ENCODE measurements at places on chromosomes 11 and 22. TPM values are rescaled to one million over a fixed set of nuclear protein-coding genes. Genes with fewer than 3 reads are reported as not detected.

The SELENOM gene
- 88.8 TPM for total RNA-seq

GRCh38 chr22:37739611-37740049, 42.8 kb downstream of the TRIOBP start:
- no peaks in the 10 kb centered on the region for H3K27me3 ChIP-seq
- no peaks in the 10 kb centered on the region for H3K36me3 ChIP-seq
- H3K4me1 ChIP-seq: peaks cover 17% of the 10 kb centered on the region
- H3K4me3 ChIP-seq: no peak overlapping the region

The LDHAL6A gene
- total RNA-seq: not detected

DNA sequence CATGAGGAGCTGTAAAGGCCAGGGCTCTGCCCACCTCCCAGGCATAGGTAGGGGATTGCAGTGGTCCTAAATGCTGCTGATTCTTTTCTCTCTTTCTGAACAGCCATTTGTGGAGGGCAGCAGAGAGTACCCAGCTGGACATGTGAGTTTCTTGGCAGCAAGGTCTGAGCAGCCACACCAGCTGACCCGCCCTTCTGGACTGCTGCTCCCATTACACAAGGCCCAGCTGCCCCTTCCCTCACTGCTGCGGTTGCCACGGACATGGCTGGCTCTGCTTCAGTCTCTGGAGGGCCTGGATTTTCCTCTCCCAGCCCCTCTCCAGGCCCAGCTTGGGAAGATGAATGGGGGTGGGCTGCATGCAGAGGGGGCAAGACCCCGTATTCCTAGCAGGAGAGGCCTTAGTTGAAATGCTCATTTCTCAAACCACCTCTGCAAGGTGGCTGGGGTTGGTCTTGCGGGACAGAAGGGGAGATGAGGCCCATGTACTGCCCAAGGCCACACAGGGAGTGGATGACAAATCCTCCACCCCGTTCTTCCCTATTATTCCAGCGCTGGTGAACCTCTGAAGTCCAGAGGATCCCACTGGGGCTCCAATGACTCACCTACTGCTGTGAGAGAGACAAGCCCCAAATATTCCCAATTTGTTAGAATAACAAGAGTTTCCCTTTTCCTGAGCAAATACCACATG, 4.6 kb downstream of the LGALS12 start:
- no peaks in the 10 kb centered on the region for H3K36me3 ChIP-seq
- no peaks in the 10 kb centered on the region for H3K27me3 ChIP-seq
- H3K4me1 ChIP-seq: no peaks in the 10 kb centered on the region

- no peaks in the 10 kb centered on the region for H3K4me1 ChIP-seq
- H3K27me3 ChIP-seq: no peaks in the 10 kb centered on the region
- no peak overlapping the region for H3K27ac ChIP-seq
- no peak overlapping the region for H3K4me3 ChIP-seq
These were observed 25.5 kb upstream of the CREB3L1 start for GRCh38 chr11:46251954-46252353.

DNA sequence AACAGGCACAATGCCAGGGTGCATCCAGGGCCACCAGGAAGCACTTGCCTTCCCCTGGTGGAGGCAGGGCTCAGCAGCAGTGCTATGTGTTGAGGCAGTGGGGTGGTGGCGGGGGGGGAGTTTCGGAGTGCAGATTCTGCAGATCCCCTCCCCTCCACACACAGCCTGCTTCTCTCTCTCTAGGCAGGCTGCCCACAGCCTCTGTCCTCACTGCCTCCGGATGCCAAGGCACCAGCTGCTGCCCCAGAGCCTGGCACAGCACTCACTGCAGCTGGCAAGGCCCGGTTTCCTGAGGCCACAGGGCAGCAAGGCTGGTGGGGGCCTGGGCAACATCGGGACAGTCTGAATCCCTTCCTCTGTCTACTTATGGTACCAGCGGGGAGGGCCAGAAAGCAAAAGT, 35.8 kb downstream of the NRXN2 start:
- H3K4me1 ChIP-seq: no peaks in the 10 kb centered on the region
- H3K36me3 ChIP-seq: no peaks in the 10 kb centered on the region
- no peak overlapping the region for H3K4me3 ChIP-seq
- H3K27me3 ChIP-seq: peaks cover 19% of the 10 kb centered on the region
- H3K27ac ChIP-seq: no peak overlapping the region

- H3K4me1 ChIP-seq: peaks cover 10% of the 10 kb centered on the region
- no peak for DNase-seq
- no peaks in the 10 kb centered on the region for H3K27me3 ChIP-seq
- no peak overlapping the region for H3K27ac ChIP-seq
These were observed 4.7 kb downstream of the GUCD1 start for GRCh38 chr22:24550028-24550901.

The KIAA1671 gene
- 18.7 TPM for total RNA-seq

GRCh38 chr22:39482768-39483167, 19.3 kb upstream of the MIEF1 start:
- DNase-seq: no peak
- no peak overlapping the region for H3K4me3 ChIP-seq
- H3K27ac ChIP-seq: no peak overlapping the region
- H3K27me3 ChIP-seq: no peaks in the 10 kb centered on the region

DNA sequence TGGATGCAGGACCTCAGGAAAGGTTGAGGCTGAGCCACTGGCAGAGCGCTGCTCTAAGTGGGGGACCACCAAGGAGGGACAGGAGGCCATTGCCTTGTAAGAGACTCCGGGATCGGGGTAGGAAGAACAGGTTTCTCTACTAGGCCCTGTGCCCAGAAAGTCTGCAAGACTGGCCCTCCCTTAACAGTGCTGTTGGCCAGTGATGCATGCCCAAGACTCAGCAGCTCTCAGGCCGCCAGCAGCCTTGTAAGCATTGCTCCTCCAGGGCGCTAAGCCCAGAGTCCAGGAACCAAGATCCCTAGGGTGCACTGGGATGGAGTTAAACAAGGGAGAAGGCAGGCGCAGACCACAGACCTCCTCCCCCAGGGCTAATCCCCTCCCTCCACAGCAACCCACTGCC, 39.3 kb upstream of the PANX1 start:
- H3K4me1 ChIP-seq: no peaks in the 10 kb centered on the region
- DNase-seq: no peak
- H3K36me3 ChIP-seq: no peaks in the 10 kb centered on the region
- no peak overlapping the region for H3K4me3 ChIP-seq

DNA sequence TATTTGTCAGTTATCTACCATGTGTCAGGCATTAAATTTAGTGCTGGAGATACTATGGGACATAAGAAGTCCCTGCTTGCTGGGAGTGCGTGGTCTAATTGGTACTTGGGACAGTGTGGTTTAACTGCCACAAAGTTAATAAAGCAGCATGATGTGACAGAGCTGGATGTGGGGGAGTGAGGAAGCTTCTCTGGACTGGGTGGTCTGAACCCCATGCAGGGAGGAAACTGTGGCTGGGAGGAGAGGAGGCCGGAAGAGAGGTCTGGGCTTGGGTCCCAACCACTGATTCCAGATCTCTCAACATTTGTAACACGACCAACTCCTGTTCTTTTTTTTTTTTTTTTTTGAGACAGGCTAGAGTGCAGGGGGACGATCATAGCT, 37.1 kb downstream of the ST3GAL4 start:
- DNase-seq: peak; percentile 73
- no peak overlapping the region for H3K27ac ChIP-seq
- H3K27me3 ChIP-seq: no peaks in the 10 kb centered on the region
- no peak overlapping the region for H3K4me3 ChIP-seq
- H3K36me3 ChIP-seq: no peaks in the 10 kb centered on the region

The GPR83 gene
- total RNA-seq: 0.15 TPM

GRCh38 chr11:131278472-131278871, 91.9 kb upstream of the NTM start:
- no peak overlapping the region for H3K27ac ChIP-seq
- no peaks in the 10 kb centered on the region for H3K27me3 ChIP-seq
- DNase-seq: no peak
- H3K4me1 ChIP-seq: peaks cover 5% of the 10 kb centered on the region

GRCh38 chr11:74203966-74204365, 32.9 kb downstream of the PPME1 start:
- H3K27me3 ChIP-seq: no peaks in the 10 kb centered on the region
- no peak overlapping the region for H3K27ac ChIP-seq
- H3K4me1 ChIP-seq: no peaks in the 10 kb centered on the region
- H3K4me3 ChIP-seq: no peak overlapping the region
- peaks cover 34% of the 10 kb centered on the region for H3K36me3 ChIP-seq

GRCh38 chr11:47788181-47788580, 21.0 kb upstream of the FNBP4 start:
- DNase-seq: no peak
- no peak overlapping the region for H3K27ac ChIP-seq
- peaks cover 12% of the 10 kb centered on the region for H3K4me1 ChIP-seq
- no peak overlapping the region for H3K4me3 ChIP-seq
- no peaks in the 10 kb centered on the region for H3K27me3 ChIP-seq

DNA sequence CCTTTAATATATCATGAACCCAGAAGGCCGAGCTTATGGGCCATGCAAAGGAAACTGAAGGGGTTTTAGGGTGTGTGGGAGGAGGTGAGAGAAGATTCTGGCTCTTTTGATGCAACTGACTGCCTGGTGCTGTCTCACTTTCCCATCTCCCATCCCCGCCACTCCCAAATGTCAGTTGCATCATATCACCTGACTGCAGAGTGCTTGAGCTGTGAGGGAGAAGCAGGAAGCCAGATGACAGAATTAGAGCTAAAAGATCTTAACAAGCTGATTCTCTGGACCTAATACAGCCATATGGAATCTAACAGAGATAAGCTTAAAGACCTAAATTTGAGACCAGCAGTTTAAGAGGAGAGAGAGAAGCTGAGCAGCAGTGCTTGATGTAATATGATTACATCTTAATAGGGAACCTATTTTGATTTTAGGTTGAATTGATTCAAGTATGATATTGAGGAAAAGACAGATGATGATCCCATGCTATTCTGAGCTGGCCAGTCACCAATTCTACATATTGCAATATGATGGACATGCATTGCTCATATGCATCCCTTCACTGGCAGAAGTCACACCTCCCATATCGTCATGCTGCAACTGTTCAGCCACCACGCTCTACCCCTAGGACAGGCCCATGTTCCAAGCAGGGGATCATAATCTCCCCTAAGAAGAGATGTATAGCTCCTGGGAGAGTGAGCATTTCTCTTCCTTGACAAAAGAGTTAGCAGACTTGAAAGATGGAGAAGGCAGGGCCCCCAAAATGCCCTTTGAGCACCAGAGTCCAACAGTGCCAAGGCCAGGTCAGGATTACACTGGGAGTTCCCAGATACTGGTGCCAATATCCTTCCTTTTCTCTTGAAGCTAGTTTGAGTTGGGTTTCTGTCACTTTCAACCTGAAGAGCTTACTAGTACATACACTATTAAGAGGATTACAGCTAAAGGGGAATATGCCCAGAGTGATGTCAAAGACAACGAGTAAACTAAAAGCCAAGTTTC, 44.9 kb downstream of the PLEKHA7 start:
- no peaks in the 10 kb centered on the region for H3K27me3 ChIP-seq
- H3K36me3 ChIP-seq: no peaks in the 10 kb centered on the region
- no peak overlapping the region for H3K4me3 ChIP-seq
- DNase-seq: no peak
- H3K27ac ChIP-seq: no peak overlapping the region
- H3K4me1 ChIP-seq: peaks cover 6% of the 10 kb centered on the region

DNA sequence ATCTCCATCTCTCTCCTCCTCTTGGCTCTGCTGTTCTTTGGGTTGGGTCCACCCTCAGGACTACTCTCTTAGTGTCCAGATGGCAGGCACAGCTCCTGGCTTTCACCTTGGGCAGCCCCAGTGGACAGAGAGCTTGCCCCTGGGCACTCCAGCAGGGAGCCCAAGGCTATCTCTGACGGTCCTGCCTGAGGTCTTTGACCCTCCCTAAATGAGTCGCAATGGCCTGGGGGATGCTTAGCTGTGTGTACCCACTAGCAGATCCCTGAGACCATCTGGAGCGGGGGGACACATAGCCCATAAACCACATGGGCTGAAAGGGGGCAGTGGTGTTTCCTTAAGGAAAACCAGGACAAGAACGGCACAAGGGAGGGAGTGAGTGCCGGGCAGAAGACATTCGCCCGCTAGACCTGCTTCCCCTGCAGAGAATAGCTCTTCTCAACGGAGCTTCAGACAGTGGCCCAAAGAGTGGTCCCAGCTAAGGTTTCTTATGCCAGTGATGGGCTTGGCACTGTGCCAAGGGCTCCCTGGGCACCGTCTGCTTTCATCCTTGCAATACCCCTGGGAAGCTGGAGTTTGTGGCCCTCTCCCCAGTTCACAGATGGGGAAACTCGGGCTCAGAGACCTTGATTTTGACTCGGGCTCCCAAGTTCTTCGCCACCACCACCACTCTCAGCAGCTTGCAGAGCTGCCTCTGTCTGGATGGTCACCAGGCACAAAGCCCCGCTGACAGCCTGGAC, 53.9 kb upstream of the ANO1 start:
- no peaks in the 10 kb centered on the region for H3K36me3 ChIP-seq
- no peak for DNase-seq
- H3K27ac ChIP-seq: no peak overlapping the region
- no peaks in the 10 kb centered on the region for H3K4me1 ChIP-seq
- no peaks in the 10 kb centered on the region for H3K27me3 ChIP-seq
- no peak overlapping the region for H3K4me3 ChIP-seq

The LRRC10B gene
- total RNA-seq: 0.60 TPM

The TSGA10IP gene
- not detected for total RNA-seq

The SYT12 gene
- 0.21 TPM for total RNA-seq

The KRTAP5-2 gene
- total RNA-seq: not detected

- no peak for DNase-seq
- H3K27ac ChIP-seq: no peak overlapping the region
- no peaks in the 10 kb centered on the region for H3K36me3 ChIP-seq
These were observed 10.9 kb upstream of the TNNT3 start for GRCh38 chr11:1908618-1909017.

DNA sequence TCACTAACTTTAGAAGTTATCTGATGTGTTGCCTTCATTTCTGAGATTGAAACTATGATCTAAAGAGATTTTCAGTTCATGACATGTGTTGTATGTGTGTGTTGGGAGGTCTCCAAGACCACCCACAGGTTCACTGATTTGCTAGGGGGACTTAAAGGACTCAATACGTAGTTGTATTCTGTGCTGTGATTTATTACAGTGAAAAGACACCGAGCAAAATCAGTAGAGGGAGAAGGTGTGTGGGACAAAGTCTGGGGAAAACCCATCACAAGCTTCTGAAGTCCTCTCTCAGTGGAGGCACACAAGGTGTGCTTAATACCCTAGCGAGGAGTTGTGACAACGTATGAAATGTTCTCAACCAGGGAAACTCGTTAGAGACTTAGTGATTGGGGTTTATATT, 35.6 kb downstream of the RNF169 start:
- no peaks in the 10 kb centered on the region for H3K27me3 ChIP-seq
- H3K4me3 ChIP-seq: no peak overlapping the region
- H3K27ac ChIP-seq: no peak overlapping the region
- H3K36me3 ChIP-seq: no peaks in the 10 kb centered on the region

DNA sequence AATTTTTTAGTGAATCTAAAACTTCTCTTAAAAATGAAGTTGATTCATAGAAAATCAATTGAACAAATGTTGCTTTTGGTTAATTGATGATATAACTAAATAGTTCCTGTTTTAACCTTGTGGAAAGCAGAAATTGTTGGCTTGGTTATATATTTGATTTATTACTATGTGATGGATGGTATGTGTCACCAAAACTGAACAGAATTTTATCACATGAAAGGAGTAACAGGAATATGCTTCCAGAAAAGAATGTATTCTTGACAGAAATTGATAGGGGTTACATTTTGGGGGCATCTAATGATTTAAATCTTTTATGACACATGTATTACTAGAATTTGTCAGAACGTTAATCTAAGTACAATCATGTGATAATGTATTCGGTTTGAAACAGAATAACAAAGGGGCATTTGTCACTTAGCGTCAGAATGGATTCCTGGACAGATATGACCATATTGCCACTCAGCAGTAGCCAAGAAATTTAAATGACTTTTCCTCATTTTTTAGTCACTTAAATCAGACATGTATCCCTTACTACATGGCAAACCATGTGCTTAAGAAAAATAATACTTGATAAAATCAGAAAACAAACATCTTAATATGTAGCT, 295.2 kb downstream of the GRM5 start:
- no peak overlapping the region for H3K4me3 ChIP-seq
- no peaks in the 10 kb centered on the region for H3K27me3 ChIP-seq
- H3K36me3 ChIP-seq: no peaks in the 10 kb centered on the region
- DNase-seq: no peak
- H3K4me1 ChIP-seq: no peaks in the 10 kb centered on the region
- no peak overlapping the region for H3K27ac ChIP-seq

Measured in cardiac muscle cell (in vitro differentiated cells and primary cell).